ENCODE measurements at places on chromosomes 4 and X.

- DNase-seq, result no peak
Observed at GRCh38 chr4:25943805-25944204, 29.8 kb downstream of the SMIM20 start.

DNA sequence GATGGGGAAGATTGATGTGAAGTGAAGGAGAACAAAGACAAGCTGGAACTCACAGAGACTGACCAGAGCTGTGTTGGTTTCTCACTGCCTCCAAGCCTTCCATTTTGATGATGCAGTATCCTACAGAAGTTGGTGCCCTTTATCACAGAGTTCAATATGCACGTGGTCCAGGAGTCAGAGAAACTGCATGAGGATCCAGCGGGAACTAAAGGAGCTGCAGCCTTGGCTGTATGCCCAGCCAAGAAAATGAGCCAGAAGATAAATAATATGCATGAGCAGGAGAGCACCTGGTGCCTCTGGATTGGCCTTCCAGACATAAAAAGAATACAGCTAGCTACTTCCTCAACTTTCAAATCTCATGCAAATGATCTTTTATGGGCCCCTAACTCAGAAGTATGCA is 44.3 kb upstream of the DCLK2 start:
- no peak for DNase-seq

DNA sequence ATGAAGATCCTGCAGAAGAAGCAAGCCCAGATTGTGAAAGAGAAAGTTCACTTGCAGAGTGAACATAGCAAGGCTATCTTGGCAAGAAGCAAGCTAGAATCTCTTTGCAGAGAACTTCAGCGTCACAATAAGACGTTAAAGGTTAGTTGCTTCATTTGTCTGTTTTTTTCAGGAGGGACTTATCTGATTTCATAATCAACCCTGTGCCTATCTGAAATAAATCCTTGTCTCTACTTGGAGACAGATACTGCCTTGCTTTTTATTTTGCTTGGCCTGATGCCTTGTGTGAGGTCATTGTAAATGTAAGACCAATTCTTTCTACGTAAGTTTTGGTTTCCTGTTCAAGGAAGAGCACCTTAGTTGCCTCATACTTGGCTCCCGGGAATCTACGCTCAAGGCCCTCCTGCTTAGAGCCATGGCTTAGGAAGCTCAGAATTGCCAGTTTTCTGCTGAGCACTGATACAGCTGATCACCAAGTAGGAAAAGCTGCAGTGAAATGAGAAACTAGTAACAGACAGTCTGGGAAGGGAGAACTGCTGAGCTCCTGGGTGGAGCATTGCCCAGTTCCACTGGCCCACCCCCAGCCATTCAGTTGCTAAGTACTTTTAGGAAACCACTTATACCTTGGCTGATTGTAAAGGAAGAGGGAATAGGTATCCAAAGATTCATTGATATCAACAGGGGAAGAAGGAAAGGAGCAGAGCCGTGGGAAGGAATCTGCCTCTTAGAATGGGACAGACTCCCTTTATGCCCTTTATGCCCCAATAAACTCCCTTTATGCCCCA is 41.8 kb downstream of the RBBP7 start:
- DNase-seq, result no peak

- DNase-seq, result peak; percentile 84
Observed at GRCh38 chrX:67543818-67544217, at the start of gene AR. Gene AR (plus strand): TSS chrX:67544021. CDS start chrX:67545147, 1,126 bp downstream.

GRCh38 chr4:186845137-186845842 is 121.6 kb upstream of the FAT1 start:
- no peak for DNase-seq

- no peak for DNase-seq
Observed at GRCh38 chr4:52646741-52647140, 12.4 kb downstream of the USP46 start.

- no peak for DNase-seq
Observed at GRCh38 chrX:44036336-44036735, 63.1 kb upstream of the NDP start.

DNA sequence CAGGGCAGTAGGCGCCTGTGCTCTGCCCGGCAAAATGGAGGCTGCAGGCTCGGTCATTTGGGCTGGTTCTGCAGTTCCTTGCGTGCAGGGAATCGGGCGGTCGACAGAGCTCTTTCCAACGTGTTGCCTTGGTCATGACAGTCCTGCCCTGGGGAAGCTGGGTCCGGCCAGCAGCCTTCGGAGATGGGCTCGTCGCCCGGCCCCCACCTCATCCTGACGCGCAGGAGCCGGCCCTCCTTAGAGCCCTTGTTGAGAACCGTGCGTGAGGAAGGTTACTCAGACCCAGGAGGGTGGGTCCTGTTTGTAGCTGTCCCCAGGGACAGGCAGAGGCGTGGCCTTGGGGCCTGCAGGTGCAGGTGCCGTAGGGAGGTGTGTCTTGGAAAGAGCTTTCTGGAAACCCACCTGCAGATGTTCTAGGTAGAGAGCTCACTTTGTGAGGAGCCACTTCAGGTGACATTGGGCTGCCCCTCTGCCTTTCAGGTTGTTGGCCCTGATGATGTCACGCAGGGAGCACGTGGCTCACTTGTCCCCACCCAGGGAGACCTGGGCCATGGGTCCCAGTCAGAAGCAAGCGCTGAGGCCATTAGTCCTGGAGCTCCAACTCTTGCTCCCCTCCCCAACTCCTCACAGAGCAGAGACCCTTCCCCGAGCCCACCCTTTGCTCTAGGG is 15.2 kb upstream of the HGFAC start:
- no peak for DNase-seq

DNA sequence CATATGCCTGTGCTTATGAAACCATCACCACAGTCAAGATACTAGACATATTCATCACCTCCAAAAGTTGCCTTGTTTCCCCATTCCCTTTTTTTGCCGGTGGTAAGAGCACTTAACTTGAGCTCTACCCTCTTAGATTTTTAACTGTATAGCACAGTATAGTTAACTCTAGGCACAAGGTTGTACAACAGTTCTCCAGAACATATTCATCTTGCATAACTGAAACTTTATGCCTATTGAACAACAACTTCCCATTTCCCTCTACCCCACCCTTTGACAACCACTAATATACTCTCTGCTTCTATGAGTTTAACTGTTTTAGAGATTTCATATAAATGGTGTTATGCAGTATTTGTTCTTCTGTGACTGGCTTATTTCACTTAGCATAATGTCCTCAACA is 119.3 kb downstream of the ASB9 start:
- no peak for DNase-seq
